ENCODE measurements at places on chromosomes 4 and X.

GRCh38 chr4:108543359-108543968, 76.9 kb upstream of the RPL34 start:
- no peak for DNase-seq

DNA sequence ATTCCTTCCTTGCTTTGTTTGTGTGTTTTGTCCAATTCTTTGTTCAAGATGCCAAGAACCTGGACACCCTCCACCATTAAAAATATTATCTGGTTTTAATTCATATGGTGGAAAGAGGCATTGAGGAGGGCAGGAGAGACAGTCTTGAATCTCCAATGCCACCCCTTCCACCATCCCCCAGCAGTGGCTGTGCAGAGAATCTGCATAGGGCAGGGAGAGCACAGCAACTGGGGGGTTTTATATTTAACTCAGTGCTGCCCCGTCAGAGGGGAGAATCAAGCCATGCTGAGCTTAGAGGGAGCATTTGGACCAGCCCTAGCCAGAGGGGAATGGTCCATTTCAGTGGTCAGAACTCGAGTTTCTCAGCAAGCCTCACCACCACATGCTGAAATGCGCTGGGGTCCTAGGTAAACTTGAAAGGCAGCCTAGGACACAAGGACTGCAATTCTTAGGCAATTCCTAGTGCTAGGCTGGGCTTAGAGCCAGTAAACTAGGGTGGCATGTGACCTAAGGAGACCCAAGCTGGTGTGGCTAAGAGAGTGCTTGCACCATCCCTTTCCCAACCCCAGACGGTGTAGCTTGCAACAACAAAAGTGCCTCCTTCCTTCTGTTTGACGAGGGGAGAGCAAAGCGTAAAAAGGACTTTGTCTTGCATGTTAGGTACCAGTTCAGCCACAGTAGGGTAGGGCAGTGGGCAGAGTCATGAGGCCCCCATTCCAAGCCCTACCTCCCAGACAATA, 34.2 kb downstream of the CCDC158 start:
- DNase-seq = no peak

GRCh38 chrX:16628946-16629595, 20.9 kb upstream of the S100G start:
- DNase-seq = no peak

GRCh38 chr4:8168832-8169598, 10.4 kb upstream of the ABLIM2 start:
- no peak for DNase-seq

DNA sequence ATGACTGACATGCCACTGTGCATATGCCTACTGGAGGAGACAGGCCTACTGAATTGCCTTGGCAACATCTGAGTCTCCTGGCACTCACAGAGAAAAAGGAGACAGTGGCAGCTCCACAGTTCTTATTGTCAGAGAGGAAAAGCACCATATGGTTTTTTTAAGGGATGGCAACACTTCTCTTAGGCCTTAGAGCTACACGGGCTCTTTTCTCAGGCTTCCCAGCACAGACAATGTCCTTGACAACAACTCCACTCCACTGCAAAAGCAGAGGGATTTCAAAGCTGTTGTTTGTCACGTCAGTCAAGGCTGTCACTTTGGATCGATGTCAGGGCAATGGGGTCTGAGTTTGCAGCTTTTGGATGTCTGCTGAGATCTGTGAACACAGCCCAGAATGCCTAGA, 4.7 kb upstream of the CLCN4 start:
- no peak for DNase-seq

DNA sequence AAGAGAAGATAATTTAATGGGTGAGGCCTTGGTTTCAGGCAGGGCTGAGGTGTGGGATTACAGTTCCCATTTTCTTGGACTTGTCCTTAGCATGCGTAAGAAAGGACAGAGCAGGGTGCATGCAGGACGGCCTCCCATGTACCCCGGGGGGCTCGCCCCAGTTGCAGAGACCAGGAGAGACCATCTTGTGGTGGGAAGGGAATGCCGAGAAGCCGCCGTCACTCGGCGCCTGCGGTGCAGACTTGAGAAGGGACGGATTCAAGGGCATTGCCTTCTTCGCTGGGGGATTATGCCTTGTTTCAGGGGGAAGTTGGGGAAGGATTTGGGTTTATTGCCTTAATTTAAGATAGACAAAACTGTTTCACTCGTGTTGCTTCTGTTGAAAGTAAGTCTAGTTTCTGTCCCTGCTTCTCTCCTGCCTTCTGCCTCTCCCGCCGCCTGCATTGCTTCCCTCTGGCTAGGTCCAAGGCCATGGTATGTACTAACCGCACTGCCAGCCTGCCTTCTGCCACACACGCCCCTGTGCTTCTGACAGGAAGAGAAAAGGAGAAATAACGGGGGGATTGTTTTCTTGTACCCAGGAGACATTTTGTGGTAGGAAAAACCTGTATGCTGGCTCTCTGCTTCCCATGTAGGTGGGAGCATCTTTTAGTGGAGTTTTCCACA, 175.9 kb downstream of the DCLK2 start:
- DNase-seq = no peak

DNA sequence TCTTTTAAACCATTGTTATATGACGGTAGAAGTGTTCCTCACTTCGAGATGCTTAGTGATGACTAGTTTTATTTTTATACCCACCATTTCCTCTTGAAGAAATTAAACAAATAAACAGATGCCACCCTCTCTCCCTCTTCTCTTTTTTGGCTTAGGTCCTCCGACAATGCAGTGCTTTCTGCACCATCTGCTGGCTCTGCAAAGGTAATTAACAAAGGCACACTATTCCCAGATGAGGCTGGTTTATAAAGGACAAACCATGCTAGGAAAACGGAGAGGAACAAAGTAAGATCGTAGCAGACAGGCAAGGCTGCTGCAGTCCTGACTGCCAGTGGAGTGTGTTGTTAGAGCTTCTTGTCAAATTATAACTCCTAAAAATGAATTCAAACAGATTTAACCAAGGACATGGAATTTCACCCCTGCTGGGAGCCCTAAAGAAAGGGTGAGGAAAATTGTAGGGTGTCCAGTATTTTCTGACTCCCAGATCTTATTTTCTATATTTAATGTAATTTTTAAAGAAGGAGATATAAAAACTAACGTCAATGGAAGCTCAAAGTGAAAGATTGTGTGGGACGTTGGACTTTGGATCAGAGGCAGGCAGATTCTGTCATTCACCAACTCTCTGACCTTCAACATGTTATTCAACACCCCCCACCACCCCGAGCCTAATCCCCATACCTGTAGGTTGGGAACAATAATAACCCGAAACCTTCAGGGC, 142.1 kb downstream of the CPEB2 start:
- no peak for DNase-seq

GRCh38 chr4:28248269-28248668, 1387.6 kb downstream of the STIM2 start:
- DNase-seq = no peak
